ENCODE measurements at places on chromosomes 5 and 9. TPM values are rescaled to one million over a fixed set of nuclear protein-coding genes. Genes with fewer than 3 reads are reported as not detected.

- peak overlapping the region; percentile 41 for H3K27ac ChIP-seq
- DNase-seq: no peak
- no peaks in the 10 kb centered on the region for H3K27me3 ChIP-seq
- no peak overlapping the region for H3K4me3 ChIP-seq
- H3K36me3 ChIP-seq: no peaks in the 10 kb centered on the region
Observed at GRCh38 chr9:94780516-94780950, 54.0 kb downstream of the AOPEP start.

- no peaks in the 10 kb centered on the region for H3K27me3 ChIP-seq
- H3K36me3 ChIP-seq: no peaks in the 10 kb centered on the region
- no peak overlapping the region for H3K27ac ChIP-seq
- no peak overlapping the region for H3K4me3 ChIP-seq
- H3K4me1 ChIP-seq: peaks cover 2% of the 10 kb centered on the region
Observed at GRCh38 chr9:83583151-83584014, 39.6 kb upstream of the IDNK start.

DNA sequence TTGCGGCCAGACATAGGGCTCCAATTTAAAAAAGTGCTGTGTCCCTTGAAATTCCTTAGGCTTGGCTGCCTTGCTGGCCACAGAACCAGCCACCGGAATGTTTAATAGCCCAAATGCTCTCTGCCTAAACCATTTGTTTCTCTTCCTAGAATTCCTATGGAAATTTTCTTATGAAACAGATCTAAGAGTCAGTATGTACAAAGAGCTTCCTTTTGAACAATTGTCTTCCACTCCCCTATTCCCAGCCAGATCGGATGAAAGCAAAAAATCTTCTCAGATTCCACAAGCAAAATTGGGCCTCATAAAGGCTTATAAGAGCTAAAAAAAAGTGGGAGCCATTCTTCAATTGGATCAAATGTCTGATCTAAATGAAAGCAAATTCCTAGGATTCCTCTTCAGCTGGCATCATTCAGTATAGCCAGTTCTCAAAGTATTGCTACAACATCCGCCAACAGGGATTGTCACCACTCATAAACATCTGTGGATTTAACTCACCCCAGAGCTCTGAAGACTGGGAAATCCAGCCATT is 104.3 kb downstream of the CEMIP2 start:
- DNase-seq: no peak
- H3K4me1 ChIP-seq: peaks cover 18% of the 10 kb centered on the region
- H3K27me3 ChIP-seq: no peaks in the 10 kb centered on the region
- peak overlapping the region; percentile 32 for H3K4me3 ChIP-seq

Gene PCDHB14
- total RNA-seq: 2.7 TPM

DNA sequence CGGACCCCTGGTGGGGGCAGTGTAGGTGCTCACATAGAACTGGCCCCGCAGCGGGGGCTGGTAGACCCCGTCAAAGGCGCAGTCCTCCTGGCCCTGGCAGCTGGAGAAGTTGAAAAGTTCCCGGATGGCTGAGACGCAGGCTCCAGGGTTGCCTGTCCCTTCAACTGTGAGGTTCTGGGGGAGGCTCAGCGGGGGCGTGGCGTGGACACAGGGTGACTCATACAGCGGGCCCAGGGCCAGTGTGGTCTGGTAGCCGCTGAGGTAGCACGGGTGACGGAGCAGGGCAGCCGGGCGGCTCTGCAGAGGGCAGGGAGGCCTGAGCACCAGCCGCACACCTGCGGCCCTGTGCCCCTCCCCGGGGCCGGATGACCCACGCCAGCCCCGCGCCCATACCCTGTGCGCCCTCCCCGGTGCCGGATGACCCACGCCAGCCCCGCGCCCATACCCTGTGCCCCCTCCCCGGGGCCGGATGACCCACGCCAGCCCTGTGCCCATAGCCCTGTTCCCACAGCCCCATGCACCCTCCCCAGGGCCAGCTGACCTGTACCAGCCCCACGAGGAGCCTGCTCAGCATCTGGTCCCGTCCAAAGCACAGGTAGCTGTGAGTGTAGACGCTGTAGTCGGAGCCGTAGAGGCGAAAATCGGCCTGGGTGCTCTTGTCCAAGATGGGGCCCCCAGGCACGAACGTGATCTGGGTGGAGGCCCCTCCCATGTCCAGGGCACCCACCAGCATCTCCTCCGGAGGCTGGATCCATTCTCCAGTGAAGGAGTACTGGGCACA is 5.0 kb downstream of the ENTPD8 start:
- H3K36me3 ChIP-seq: no peaks in the 10 kb centered on the region
- no peak overlapping the region for H3K27ac ChIP-seq

Gene FGF10
- total RNA-seq: 1.8 TPM

Gene SCGB3A2
- not detected for total RNA-seq

DNA sequence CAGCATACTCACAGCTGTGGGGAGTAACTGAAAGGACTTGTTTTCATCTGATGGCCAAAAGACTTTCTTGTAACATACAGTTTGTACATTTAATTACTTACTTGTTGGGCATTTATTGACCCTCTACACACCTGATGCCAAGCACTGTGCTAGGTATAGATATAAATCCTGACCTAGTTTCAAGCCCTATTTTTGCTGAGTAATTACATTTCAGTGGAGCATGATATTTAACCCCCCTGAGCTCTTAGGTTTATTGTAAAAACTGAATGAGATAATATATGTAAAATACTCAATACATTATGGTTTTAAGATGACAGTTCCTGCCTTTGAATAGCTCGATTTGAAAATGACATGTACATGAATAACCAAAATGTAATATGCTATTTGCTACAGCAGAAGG is 68.1 kb upstream of the SLC12A2 start:
- H3K4me1 ChIP-seq: no peaks in the 10 kb centered on the region
- no peak overlapping the region for H3K27ac ChIP-seq
- DNase-seq: no peak
- H3K36me3 ChIP-seq: no peaks in the 10 kb centered on the region
- H3K4me3 ChIP-seq: no peak overlapping the region

Gene BASP1
- total RNA-seq: 242 TPM

DNA sequence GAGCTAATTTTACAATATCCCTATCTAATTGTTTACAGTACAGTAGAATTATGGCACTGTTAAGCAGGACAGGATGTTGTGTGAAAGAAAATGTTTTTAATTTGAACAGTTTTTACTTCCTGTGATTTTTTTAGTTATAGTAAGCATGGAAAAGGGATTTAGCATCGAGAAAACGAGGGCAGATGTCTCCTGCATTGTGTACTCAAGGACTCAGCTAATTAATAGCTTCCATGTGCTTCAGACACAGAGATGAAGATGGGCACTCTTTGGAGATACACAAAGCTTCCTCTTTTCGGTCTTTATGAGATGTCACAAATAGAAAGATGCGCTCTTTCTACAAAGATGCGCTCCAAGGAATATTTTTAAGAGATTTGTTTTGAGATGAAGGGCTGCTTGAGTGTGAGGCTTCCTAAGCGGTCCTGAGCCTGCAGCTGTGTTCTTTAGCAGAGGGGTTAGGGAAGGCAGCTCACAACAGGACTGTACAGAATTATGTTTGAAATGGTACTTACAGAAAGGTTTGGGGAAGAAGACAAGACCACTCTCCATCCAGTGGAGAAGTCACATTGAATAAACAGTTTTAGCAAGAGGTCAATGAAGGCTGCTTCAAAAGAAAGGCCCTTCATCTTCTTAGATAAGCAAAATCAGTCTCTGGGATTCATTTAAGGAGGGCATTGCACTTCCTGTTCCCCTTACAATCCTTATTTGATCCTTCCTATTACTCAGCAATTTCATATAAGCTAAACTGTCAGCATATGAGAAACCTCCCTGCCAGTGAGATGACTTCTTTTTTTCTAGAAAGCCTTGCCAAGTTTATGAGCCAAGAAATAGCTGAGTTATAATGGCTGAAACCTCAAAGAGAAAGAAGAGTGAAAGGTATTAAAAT is 311.5 kb downstream of the EFNA5 start:
- H3K27ac ChIP-seq: no peak overlapping the region
- H3K4me3 ChIP-seq: no peak overlapping the region
- H3K4me1 ChIP-seq: peaks cover 9% of the 10 kb centered on the region
- no peak for DNase-seq

Data from osteoblast (primary cell).